ENCODE measurements at places on chromosomes 1 and 21.

DNA sequence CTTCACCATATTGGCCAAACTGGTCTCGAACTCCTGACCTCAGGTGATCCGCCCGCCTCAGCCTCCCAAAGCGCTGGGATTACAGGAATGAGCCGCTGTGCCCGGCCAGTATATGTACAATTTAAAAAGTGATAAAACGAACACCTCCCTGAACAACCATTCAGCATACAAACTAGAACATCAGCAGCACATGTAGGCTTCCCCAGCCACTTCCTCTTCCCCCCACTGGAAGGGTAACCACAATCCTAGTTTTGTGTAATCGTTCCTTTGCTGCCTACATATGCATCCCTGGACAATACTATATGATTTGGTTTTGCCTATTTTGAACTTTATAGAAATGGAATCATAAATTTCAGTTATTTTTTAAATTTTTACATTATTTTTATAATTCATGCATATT is 60.4 kb downstream of the DESI2 start:
- no peak for DNase-seq

DNA sequence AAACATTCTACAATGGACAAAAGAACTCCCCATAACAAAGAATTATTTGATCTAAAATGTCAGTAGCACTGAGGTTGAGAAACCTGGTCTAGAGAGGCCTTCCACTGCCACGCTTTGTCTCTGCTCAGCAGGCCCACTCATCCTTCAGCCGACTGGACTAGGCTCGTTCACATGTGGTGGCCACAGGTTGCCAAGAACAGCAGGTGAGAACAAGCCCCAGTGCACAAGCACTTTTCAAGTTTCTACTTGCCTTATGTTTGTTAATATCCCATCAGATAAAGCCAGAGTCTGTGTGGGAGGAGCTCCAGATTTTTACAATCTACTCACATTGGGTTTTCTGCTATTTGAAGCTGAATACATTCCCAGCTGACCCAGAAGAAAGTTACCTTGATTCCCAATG is 9.1 kb upstream of the EFHD2 start:
- DNase-seq: no peak

- no peak for DNase-seq
Observed at GRCh38 chr1:41713141-41713540, 205.6 kb downstream of the HIVEP3 start.

GRCh38 chr1:11331036-11331944 is 58.3 kb downstream of the UBIAD1 start:
- DNase-seq: no peak

- no peak for DNase-seq
Observed at GRCh38 chr1:231493421-231494185, 34.9 kb upstream of the TSNAX start.

GRCh38 chr21:28431527-28432200 is 561.0 kb downstream of the LTN1 start:
- no peak for DNase-seq

- DNase-seq: no peak
Observed at GRCh38 chr1:184258525-184258924, 128.3 kb upstream of the C1orf21 start.

GRCh38 chr21:42151148-42151947 is 67.6 kb upstream of the ABCG1 start:
- no peak for DNase-seq

DNA sequence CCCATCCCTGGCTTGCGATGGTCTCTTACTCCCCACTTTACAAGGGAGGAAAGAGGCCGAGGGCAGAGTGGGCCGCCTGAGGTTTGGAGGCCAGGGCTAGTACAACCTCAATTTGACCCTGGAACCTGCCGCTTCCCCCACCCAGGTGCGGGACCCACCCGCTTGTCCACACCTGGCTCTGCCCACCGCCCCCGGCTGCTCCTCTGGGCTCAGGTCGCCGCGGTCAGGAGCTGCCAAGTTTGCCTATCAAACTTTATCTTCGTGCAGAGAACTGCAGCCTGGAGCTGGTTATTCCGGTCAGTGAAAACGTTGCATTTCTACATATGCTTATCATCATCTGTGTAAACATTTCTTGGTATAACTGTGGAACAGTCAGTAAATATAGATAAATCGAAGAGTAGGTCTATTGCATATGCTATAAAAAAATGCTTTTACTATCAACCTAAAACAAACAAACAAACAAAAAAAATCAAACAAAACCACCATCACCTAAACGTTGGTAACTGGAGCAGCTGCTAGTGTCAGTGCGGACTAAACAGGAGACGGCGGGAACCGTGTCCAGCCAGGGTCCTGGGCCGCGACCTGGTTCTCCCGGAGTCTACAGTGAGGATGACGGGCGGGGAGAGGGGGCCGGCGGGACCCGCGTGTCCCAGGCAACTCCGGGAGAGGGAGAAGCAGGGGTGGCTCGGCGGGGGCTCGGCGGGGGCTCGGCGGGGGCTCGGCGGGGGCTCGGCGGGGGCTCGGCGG is 906 bp upstream of the ADARB1 start:
- no peak for DNase-seq

All from stimulated activated CD4-positive, alpha-beta T cell treated with anti-CD3 and anti-CD28 coated beads, Interleukin-1b, Interleukin-23, amount 100 ng/mL, for 24 hours (primary cell).